ENCODE measurements at places on chromosomes 5 and 9.

DNA sequence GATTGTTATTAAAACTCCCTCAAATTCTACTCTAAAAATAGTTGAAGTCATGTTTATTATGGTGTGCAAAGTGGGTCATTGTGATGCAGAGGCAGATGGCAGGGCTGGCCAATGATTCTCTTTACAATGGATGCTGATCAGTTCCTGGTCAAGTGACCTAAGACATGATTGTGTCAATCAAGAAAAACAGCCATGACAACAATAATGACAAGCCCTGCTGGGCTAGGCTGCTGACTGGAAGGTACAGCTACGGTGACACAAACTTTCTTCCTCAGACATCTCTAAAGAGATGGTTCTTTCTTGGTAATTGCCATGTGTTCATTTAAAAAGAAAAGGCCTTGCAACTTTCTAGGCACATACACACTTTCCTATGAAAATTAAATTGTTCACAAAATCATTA is 3.6 kb downstream of the SLC24A2 start:
- no peak for DNase-seq

DNA sequence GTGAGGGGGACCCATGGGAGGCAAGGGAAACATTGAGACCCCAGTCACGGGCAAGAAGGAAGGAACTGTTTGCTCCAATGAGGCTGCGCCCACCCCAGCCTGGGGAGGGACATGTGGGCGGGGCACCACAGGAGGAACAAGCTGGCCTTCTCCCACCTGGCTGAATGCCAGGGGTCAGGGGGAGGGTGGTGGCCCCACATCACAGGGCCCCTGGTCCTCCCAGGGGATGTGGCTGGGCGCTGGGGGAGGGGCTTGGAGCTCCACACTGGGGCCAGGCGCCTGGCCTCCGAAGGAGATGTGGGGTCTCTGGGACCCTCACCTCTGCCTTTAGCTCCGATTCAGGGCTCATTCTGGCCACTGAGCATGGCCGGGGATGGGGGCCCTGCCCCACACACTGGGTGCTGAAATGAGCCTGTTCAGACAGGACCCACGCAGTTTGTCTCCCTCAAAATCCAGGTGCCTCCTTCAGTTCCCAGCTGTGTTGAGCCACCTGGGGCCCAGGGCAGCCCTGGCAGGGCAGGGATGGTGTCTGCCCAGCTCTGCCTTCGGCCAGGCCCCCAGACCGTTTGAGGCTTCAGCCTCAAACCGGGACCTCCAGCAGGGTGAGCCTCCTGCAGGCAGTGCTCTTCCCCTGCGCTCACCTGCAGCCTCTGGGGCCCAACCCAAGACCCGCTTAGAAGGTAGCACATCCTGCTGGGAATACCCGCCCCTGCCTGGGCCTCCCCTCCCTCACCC is 33.2 kb upstream of the NOTCH1 start:
- peak; percentile 79 for DNase-seq

- DNase-seq: no peak
These were observed 7.0 kb downstream of the NR3C1 start for GRCh38 chr5:143396353-143396940.

DNA sequence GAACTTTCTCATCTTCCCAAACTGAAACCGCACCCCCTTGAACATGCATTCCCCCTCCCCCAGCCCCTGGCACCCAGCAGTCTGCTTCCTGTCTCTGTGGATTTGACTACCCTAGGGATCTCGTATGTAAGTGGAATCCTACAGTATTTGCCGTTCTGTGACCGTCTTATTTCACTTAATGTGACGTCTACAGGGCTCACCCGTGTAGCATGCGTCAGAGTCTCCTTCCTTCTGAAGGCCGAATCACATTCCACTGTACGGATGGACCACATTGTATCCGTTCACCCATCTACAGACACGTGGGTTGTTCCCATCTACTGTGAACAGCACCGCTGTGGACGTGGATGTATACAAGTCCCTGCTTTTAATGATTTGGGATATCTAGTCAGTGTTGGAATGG is 4.5 kb downstream of the PRRX2 start:
- no peak for DNase-seq

GRCh38 chr9:91942201-91942600 is 7.8 kb downstream of the ROR2 start:
- DNase-seq: no peak

DNA sequence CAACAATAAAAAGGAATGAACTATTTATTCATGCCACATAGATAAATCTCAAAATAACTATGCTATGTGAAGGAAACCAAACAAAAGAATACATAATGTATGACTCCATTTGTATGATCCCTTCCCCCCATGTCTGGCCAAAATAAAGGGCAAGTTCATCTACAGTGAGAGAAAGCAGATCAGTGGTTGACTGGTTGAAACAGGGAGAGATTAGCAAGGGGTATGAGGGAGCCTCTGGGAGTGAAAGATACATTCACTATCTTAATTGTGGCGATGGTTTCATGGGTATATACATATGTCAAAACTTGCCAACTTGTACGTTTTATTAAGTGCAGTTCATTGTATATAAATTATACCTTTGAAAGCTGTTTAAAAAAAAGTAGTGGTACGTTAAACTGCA is 4.8 kb downstream of the PSMD5 start:
- no peak for DNase-seq

DNA sequence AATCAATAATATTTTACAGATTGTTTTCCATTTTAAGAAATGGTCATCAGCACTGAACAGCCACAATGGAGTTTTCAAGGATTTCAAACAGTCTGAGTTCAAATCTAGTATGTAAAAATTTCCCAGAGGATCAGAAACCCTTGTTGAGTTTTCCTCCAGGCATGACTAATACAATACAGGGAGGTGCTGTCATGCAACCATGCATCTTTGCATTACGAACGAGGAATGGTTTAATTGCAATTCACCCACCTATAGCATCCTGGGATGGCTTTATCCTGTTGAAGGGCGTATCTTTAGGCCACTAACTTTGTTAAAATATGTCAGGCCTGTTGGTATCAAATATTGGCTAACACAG is 196.4 kb downstream of the EFNA5 start:
- no peak for DNase-seq

- no peak for DNase-seq
These were observed 278.8 kb downstream of the EBF1 start for GRCh38 chr5:158820891-158821290.

DNA sequence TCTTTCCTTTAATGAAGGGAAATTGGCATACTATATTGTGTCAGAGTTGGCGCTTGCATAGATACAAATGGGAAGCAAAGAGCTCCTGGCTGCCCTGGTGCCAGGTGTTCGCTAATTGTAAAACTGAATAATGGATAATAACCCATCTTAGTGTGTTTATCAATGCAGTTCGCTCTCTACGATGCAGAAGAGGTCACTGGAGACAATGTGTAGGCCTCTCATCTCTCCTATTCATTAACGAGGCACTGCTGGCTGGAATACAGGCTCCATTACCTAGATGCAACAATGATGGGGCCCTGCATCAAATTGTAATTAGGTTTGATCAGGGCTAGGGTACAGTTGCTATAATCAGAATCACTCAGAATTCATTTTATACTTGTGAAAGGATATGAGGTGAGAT is 171.0 kb downstream of the RMI1 start:
- no peak for DNase-seq

- no peak for DNase-seq
These were observed 8.1 kb downstream of the CCDC187 start for GRCh38 chr9:136295542-136296433.

DNA sequence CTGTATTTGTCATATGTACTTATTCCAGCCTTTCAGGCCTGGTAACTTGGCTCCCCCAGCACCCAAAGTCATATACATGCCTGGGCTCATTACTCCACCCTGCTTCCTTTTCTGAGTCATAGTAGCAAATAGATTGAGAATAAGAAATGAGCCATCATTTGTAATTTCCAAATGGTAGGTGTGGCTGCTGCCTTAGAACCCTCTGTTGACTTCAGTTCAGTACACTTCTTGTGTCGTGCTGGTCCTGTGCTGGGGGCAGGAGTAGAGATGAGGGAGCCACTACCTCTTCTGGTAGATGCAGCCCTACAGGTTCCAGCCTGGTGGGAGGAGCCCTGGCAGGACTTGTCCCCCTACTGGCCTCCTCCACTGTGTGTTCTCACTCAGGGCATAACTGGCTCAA is 11.1 kb downstream of the GM2A start:
- DNase-seq: peak; percentile 28

DNA sequence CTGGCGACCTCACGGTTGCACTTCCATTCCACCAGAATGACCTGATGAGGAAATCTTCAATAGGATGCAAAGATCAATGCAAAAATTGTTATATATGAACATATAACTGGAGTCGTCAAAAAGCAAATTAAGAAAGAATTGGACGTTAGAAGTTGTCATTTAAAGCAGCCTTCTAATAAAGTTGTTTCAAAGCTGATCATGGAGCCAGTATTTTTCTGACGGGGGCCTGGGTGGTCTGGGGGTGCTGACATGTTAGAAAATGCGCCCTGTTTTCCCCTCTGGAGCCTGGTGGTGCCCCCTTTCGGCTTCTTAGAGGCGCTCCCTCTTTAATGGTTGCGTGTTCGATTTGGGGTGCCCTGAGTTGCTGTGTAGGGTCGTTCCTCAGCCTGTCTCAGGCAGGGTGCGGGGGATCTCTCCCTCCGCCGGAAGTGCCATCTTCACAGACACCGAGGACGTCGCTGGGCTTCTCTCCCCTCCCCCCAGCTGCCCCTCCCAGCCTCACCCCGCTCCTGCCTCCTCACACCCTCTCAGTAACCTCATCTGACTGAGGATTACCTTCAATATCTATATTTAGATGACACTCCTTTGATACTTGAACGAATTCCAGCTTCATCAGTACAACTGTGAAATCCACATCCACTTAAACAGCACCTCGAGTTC is 18.3 kb downstream of the PTGES2 start:
- no peak for DNase-seq

GRCh38 chr9:93860694-93861658 is 94.2 kb downstream of the BARX1 start:
- DNase-seq: no peak

DNA sequence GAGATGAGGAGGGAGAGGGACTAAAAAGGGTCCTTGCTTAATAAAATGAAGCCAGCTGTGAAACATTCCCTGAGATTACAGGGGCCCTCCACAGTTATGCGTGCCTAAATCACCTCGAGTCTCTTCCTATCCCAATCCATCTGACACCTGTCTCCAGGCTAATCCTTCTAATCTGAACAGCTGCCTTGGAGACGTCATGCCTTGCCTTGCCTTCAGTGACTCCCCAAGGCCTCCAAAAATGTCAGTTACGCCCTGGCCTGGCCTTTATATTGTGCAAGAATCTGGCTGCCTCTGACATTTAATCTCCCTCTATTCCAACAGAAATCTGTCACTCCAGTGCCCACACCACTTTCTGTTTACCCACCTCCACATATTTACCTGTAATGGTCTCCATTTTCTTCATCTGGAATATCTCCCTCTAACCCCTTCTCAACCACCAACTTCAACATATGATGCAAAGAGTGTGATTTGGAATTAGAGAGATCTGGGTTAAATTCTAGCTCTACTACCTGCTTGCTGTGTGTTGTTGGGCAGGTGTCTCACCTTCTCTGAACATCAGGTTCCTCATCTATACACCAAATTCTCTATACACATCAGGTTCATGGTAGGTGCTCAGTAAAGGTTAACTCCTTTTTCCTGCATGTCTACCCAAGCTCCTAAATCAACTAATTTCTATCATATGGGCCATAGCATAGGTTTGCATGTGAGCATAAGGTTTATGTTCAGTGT is 57.9 kb downstream of the PTCD2 start:
- no peak for DNase-seq

DNA sequence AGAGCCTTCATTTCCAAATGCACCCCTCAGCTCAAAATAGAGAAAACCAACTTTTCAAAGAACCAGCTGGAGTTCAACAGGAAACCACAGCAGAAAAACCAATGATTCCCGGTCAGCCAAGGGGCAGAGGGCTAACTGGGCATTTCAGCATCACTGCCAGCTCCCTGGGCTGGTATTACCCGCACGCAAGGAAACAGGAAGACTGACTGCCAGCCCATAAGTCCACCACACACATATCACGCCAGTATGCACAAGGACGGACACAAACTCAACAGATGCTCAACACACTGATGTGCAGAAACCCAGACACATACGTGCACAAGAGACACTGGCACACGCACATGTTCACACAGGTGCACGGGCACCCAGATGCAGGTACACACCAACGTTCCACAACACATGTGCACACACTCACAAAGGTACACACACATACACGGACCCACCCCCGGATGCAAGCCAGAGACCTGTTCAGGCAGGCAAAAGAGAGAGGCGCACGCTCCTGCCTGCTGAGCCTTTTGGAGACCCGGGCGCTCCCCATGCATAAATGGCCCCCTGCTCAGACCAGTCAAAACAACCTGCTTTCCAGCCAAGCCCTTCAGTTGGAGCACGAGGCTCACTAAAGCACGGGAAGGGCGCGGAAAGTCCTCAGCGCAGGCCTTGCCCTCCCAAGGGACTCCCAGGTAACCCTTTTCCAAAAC is 2.1 kb downstream of the ADAMTS2 start:
- DNase-seq: no peak

GRCh38 chr5:87741881-87742280 is 329.2 kb upstream of the CCNH start:
- DNase-seq: no peak

DNA sequence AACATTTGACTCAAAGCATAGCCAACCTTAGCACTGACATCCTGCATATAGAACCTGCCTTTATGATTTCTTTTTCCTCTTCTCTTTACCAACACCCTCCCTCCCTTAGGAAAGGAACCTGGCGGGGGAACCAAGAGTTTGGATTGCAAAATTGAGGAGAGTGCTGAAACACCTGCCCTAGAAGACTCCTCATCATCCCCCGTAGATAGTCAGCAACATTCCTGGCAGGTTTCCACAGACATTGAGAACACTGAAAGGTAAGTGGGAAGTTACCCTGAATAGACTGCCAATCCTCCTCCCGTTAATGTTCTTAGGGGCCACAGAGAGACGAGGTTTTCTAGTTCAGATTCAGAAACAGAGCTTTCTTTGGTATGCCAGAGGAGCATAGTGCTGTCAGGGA is 88.8 kb downstream of the RGS7BP start:
- no peak for DNase-seq

All from mesendoderm (in vitro differentiated cells).